Stimulated activated naive CD4-positive, alpha-beta T cell treated with Interleukin-2 at 50 U/mL for 16 hours (primary cell): ENCODE measurements at places on chromosomes 3 and 15.

DNA sequence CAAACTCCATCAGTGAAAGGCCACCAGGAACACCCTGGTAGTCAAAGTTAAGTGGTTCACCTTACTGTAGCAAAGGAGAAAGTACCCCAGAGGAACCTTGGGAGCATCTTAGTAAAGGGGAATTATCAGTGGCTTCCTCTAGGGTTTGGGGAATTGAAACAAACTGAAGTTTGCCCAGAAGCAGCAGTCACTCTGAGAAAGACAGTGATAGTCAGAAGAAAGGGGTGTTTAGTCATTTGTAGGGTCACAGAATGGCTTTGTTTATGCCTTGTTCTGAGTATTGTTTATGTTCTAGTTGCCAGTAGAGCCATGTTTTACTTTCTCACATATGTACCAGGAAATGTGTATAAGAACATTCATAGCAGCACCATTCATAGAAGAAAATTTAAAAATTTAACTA is 93.8 kb downstream of the FHIT start:
- DNase-seq: no peak

GRCh38 chr3:9455596-9456131 is 58.2 kb downstream of the SETD5 start:
- no peak for DNase-seq

DNA sequence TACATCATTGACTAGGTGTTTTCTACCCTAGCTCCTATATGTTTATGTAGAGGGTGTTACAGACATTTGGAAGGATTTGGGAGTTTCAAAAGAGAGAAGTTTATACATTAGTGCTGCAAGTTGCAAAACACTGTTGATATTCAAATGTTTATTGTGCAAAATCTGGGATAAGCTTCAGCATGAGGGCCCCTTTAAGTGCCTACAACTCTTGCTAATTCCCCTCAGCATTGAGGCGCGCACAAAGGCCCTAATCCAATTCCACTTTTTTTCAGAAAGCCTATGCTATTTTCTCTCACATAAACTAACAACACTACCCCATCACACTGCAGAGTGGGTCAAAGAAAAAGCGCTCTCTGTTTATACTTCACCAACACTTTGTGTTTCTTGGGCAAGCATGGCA is 208.0 kb downstream of the NR2F2 start:
- DNase-seq: no peak

DNA sequence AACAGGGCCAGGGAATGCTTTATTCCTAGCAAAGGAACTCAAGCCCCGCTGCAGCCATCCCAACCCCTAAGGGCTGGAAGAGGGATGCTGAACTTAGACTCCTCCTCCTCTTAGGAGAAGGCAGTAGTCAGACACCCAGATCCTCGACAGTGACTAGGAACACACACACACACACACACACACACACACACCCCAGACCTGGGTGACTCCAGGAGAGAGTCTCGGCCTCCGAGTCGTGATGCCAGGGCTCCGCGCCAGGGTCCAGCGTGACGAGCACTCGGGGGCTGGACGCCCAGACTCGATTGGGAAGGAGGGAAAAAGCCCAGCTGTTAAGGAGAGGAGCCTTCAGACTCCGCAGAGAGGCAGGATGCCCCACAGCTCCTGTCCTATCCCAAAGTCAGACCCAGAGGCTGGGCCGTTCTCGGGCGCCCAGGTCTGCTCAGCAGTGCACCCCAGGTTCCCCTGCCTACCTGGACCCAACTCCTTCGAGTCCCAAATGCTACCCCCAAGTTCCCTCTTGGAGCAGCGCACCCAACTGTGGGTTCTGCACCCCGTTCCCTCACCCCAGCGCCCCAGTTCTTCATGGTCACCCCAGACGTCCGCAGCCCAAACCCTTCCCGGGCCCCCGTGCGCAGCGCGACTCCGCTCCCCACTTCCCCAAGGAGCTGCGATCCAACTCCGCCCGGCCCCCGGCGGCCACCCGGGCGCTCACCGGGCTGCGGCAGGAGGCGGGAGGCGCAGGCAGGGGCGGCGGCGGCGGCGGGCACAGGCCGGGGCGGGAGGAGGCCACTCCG is 421 bp downstream of the BMF start:
- no peak for DNase-seq

GRCh38 chr3:159882790-159883779 is 105.5 kb upstream of the IL12A start:
- DNase-seq: no peak

DNA sequence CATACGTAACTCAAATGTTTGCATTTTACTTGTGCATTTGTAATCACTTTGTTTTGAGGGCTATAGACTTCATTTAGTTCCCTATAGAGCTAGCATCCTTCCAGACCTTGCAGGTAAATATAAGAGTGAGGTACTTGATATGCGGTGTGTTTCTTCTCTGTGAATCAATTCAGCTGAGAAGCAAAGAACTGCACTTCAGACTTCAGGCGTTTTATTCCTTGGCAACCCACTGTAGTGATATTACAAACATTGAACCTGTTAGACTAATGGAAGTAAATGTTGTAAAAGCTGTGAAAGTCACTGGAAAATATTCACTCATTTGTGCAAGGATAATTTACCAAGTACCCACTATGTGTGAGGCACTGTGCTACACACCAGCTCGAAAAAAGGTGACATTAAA is 94.1 kb upstream of the CHL1 start:
- no peak for DNase-seq
